Stimulated activated CD4-positive, alpha-beta T cell treated with anti-CD3 and anti-CD28 coated beads, Interleukin-12 subunit alpha, Interleukin-12 subunit beta, amount 100 ng/mL, for 24 hours (primary cell): ENCODE measurements at places on chromosomes 5 and 9.

DNA sequence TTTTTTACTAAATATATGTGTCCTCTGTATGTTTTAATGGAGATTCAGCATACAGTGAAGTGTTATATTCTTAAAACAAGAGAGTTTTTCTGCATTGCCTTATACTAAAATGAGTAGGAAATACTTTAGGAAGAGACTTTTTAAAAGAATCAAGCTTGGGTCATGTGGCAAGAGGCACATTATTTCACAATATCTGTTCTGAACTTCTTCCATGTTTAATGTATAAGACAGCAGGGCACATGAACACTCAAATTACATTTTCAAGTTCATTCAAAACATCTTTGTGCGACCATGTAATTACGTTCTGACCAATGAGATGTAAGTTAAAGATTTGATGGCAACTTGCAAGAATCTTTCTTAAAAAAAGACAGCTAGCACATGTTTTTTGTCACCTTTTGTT lies 1055.9 kb downstream of the NR2F1-AS1 start:
- no peak for DNase-seq

- no peak for DNase-seq
These were observed 57.4 kb upstream of the ADRA1B start for GRCh38 chr5:159858871-159859270.

DNA sequence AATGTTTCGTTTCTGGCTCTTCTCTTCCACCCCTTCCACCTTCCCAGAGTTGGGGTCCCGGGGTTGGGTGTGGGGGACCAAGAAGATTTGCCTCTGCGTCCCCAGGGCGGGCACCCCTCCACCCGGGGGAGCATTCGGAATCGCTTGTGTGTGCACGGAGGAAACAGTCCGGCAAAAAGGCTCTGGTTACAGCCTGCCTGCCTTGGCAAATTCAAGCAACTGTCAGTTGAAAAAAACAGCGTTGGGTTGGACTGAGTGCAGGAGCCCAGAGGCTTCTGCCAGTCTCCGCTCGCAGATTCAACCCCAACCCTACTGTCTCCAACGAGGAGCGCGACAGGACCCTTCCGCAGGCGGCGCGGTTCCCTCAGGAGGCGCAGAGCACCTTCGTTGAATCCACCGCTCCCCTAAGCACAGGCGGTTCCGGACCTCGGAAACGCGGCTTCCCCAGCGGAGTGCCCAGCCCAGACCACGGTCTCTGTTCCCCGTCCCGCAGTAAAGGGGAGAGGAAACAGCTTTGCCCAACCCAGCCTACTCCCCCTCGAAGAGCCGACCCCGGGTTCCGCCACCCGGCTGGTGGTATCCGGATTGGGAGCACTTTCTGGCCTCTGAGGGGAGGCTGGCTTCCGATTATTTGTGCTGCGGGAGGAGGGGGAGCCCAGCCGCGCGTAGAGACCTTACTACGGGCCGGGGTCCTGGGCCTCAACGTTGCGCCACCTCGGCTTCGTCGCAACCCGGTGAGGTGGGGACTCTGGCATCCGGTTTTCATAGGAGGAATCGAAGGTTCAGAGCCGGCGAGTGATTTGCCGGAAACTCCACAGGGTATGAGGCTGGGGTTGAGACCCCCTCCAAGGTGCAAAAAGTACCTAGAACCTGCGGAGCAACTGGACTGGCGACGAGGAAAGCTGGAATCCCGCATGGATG lies 9.6 kb downstream of the LHX6 start:
- DNase-seq: no peak

GRCh38 chr5:73994963-73995362 lies 369.0 kb downstream of the ARHGEF28 start:
- no peak for DNase-seq

- DNase-seq: no peak
These were observed 23.7 kb downstream of the NIPBL start for GRCh38 chr5:36900283-36900682.

DNA sequence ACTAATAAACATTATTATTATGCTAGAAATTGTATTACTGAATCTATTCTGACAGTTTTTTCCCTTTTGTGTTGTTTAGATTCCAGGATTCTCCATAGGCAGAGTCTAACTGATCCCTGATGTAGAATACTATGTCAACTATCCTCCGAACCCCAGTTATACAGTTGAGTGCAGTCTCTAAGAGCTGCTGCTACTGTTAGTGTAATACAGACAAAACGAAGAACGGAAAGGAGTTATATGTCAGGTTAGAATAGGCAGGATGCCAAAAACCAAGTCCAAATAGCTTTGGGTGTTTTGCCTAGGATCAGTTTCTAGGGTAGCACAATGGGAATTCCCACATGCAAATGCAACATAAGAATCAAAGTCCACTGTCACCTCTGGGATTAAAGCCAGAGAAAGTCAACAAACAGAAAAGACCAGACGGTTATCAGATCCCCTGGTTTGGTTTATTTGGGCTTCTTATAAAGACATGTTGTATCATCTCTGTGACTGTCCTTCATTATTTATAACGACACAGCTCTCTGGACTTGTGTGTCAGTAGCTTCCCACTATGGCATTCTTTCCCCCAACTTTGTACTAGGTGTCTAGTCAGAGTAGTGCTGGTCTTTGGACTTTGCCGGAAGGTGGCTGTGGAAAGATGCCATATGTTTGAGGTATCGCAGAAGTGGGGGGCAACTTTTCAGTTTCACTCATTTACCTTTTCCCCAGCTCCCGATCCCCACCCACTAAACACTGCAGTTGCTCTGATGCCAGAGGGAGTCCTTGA lies 14.9 kb upstream of the TMEM38B start:
- no peak for DNase-seq

DNA sequence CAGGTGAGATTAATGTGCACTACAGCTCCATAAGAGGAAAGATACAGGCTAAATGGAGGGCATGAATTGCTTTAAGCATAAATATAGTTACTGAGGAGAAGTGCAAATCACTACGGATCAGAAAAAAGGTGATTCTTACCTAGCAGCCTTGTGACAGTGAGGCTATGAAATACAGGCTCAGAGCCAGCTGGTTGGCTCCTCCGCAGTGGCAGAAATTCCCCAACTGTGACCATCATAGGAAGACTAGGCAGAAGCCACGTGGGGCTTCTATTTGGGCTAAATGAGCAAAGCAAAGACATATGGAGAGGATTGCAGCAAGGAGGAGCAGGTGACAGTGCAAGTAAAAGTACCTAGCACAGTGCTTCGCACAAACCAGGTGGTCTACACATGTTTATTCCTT lies 40.5 kb downstream of the CDO1 start:
- DNase-seq: no peak

- DNase-seq: no peak
These were observed 73.0 kb downstream of the PTPDC1 start for GRCh38 chr9:94157050-94157801.

DNA sequence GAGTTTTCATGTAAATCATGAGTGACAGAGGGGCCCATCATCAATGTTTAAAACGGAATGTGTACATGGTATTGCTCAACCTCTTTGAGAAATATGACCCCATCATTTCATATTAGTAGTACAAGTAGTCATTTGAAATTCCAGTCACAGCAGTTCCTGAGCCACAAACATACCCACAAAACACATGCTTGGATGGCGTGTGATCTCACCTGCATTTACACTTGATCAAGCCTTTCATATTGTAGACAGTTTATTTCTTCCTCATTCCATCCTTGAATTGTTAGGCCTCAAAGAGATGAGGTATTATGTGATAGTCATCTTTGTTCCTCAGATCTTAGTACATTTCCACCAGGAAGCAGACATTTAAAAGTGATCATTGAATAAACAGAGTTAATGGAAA lies 96.8 kb upstream of the TAS2R1 start:
- no peak for DNase-seq

DNA sequence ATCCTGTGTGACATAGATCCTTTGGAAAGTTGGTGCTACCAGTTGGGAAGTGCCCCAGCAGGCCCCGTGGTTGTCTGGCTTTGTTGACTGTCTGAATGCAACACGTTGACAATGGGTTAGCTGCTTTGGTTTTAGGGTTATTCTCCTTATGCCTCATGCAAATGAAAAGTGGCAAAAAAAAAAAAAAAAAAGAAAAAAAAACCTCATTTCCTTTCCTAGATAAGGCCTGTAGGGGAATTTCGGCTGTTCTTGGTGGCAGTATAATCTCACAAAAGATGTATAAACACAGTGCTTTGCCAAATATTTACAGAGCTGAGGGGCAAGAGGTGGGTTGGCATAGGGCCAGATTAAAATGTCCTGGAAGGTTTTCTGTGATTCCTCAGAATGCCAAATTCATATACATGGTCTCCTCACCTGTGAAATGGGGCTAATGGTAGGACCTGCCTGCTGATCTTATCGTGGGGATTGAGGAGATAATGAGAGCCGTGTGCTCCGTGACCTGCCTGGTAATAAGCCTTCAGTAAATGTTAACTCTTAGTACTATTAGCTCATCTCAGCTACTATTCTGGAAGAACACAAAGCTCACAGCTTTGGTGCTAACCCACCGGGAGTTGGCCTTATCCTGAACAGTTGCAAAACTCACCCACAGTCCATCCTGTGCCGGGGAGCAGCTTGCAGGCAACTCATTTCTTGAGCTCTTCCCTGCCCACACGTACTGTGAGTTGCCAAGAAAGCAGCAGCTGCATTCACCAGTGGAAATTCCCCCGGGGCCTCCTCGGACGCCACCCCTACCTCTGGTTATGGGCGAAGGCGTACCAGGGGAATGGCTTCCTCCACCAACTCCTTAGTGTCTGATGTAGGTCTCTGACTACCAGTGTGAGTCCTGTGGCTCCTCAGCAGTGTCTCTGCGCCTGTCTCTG lies 220.3 kb downstream of the NR3C1 start:
- peak; percentile 26 for DNase-seq

DNA sequence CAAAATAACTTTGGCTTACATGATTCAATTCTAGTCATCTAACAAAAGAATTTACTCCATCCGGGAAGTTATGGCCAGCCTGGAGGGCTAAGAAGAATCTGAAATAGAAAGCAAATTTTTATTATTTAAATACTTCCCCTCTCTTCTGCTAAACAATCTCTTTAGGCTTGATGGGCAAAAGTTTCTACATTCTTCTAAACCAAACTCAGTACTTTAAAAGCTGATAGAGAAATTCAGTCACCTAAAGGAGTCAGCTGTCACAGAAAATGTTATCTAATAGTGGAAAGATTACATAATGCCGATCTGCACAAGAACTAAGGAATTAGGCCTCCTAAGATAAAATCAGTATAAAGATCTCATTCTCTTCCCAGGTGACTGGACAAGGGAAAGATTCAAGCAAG lies 32.4 kb downstream of the GNAQ start:
- DNase-seq: no peak

- no peak for DNase-seq
These were observed 20.2 kb downstream of the ATPSCKMT start for GRCh38 chr5:10229306-10230048.

GRCh38 chr9:76985581-76985980 lies 33.9 kb upstream of the FOXB2 start:
- DNase-seq: no peak

DNA sequence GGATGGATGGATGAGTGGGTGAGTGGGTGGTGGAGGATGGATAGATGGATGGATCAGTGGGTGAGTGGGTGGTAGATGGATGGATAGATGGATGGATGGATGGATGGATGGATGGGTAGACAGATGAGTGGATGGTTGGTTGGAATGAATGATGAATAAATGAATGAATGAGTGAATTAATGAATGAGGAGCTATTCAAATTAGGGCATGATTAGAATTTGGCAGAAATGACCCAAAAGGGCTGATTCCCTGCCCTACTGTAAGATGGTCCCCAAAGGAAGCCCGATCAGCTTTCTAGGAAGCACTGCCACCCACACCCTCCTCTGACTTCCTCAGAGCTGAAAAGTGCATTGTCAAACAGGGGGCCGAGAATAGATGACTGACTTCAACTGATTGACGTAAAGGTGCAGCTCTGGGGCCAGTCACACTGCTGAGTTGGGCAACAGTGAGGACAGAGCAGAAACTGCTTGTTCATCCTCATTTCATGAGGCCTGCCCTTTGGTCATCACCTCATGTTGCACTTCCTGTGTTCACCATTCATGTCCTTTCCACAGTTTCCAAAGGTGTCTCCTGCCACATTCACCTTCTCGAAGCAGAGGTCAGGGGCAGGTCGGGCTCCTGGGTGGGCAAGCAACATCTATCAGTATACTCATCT lies 34.3 kb downstream of the NIPAL4 start:
- DNase-seq: no peak

DNA sequence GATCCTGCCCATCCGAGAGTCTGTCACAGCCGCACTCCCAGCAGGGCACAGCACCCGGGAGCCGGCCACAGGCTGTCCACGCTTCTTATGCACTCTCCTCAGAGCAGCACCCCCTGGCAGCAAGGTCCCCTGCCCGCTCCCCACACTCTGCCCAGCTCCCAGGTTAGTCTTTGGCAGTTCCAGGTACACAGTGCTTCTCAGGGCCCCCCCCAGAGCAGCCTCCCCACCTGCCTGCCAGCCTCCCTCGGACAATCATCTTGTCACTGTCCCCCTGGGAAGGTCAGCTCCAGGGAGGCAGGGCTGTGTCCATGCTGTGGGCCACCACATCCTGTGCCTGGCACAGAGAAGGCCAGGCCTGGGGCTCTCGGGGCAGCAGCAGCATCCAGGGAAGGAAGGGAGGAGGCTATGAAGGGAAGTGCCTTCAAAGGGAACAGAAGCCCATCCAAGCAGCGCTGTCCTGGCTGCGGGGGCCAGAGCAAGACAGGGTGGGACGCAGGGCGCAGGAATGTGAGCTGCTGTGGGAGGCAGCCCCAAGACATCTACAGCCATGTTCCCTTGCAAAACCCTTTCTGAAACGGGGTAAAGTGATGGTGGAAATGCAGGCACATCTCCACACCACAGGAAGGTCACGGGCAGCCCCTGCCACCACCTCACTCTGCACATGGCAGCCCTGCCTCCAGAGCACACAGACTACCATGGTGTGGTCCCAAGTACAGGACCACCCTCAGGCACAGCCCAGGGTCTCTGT lies 68.6 kb upstream of the ADAMTS2 start:
- DNase-seq: no peak

- DNase-seq: no peak
These were observed 13.9 kb downstream of the GRXCR2 start for GRCh38 chr5:145858959-145859358.

GRCh38 chr5:9455826-9456434 lies 89.9 kb downstream of the SEMA5A start:
- DNase-seq: no peak

DNA sequence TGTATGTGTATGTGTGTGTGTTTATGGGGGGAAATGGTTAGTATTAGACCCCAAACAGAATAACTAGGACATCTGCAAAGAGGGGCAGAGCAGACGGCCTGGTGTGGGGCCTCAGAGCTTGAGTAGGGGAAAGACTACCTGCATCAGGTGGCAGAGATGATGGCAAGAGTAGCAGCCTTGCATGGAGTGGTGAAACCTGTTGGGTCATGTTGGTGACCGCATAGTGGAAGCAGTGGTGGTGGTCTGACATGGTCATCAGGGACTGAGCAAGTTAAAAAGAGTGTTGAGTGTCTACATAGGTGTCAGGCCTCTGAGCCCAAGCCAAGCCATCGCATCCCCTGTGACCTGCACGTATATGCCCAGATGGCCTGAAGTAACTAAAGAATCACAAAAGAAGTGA lies 153.2 kb downstream of the FGF10 start:
- no peak for DNase-seq

- DNase-seq: no peak
These were observed 15.7 kb upstream of the OR13C8 start for GRCh38 chr9:104553261-104553660.
